ENCODE measurements at places on chromosomes 12 and 14. TPM values are rescaled to one million over a fixed set of nuclear protein-coding genes. Genes with fewer than 3 reads are reported as not detected.

Gene ATG101
- 95.7 TPM for total RNA-seq

Gene PLEKHG7
- not detected for total RNA-seq

Gene BHLHE41
- total RNA-seq, result 2.0 TPM

Gene CMA1
- total RNA-seq, result not detected
